Endothelial cell of coronary artery (primary cell): ENCODE measurements at places on chromosomes 2 and 18. TPM values are rescaled to one million over a fixed set of nuclear protein-coding genes. Genes with fewer than 3 reads are reported as not detected.

NMS gene
- not detected in 2 replicates for total RNA-seq

GKN1 gene
- not detected in 2 replicates for total RNA-seq

PROM2 gene
- total RNA-seq = under 0.01 and 0.19 TPM in 2 replicates

CERKL gene
- not detected in 2 replicates for total RNA-seq

TRIM43 gene
- not detected in 2 replicates for total RNA-seq
